D341Med (cell line): ENCODE measurements at places on chromosomes 4 and X.

- DNase-seq = no peak
Observed at GRCh38 chrX:12611471-12611870, 179.7 kb upstream of the PRPS2 start.

GRCh38 chr4:78517050-78517652 lies 34.4 kb upstream of the ANXA3 start:
- DNase-seq = peak; percentile 50

GRCh38 chr4:149353241-149353640 lies 462.4 kb downstream of the IQCM start:
- no peak for DNase-seq

DNA sequence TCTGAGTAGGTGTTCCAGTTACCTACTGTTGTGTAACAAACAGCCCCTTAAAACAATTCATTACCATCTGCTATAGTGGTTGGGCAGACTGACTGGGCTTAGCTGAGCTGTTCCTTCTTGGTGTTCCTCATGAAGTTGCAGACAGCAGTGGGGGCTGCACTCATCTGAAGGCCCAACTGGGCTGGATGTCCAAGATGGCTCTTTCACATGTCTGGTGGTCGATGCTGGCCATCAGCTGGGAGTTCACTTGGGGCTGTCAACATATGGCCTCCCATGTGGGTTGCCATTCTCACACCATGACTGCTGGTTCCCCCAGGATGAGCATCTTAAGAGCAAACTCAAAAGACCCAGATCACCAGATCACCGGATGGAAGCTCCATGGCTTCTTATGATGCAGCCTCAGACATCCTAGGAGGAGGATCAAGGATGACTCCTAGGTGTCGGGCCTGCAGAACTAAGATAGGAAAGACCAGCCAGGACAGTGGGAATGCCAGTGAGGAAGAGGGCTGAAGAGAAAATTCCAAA lies 34.3 kb upstream of the PPP2R2C start:
- DNase-seq = no peak

DNA sequence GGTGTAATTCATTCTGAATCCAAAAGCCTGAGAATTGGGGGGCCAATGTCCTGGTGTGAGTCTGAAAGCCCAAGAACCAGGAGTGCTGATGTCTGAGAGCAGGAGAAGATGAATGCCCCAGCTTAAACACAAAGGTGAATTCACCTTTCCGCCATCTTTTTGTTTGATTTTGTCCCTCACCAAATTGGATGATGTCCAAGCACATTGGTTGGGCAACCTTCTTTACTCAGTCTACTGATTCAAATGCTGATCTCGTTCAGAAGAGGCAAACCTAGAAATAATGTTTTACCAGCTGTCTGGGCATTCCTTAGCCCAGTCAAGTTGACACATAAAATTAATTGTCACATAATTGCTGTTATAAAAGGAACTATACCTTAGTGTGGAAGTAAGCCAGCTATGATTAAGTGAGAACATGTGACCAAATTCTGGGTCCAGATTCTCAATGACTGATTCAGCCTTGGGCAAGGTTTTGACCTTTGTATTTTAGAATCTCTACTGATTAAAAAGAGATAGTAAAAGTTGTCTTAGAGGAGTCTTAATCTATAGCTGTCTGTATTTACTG lies 34.5 kb upstream of the SLC4A4 start:
- no peak for DNase-seq

DNA sequence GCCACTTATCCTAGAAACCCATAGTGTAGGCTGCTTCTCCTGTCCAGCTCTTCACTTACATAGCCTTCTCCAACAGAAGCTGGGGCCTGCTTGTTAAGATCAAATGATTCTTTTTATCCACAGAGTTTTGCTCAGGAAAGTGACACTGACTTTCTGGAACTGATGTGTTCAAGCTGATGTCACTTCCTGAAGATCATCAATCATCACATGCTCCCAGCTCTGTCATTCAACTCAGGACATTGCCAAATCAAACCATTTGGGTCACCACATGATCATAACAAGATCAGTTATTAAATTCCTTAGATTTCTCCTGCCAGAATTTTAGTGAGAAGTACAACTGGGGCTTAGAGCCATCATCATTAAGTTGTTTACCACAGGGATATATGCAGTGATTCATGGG lies 39.4 kb downstream of the GLRA3 start:
- DNase-seq = no peak

GRCh38 chr4:99300934-99301333 lies 10.1 kb upstream of the ADH1A start:
- DNase-seq = peak; percentile 45

- peak; percentile 86 for DNase-seq
Observed at GRCh38 chrX:153687121-153688039, at the start of gene SLC6A8. Gene SLC6A8 (plus strand): TSS chrX:153687926. CDS start chrX:153688575, 649 bp downstream.

DNA sequence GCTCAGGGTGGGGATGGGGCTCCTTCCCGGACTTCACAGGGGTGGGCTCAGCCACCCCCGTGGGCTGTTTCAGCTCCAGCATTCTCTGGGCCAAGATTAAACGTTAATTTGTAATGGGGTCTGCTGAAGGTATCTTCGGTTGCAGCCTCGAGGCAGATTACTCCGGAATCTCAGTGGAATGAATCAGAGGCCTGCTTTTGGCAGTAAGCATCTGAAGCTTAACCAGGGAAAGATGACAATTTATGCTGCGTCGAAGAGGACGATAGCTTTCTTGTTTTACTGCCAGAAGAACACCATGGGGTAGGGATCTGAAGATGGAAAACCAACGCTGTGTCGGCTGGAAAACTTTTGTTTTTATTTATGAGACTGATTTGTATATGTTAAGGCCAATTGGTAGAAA lies 129.2 kb upstream of the MSX1 start:
- no peak for DNase-seq

- no peak for DNase-seq
Observed at GRCh38 chrX:2784026-2784425, 32.2 kb downstream of the XG start.

DNA sequence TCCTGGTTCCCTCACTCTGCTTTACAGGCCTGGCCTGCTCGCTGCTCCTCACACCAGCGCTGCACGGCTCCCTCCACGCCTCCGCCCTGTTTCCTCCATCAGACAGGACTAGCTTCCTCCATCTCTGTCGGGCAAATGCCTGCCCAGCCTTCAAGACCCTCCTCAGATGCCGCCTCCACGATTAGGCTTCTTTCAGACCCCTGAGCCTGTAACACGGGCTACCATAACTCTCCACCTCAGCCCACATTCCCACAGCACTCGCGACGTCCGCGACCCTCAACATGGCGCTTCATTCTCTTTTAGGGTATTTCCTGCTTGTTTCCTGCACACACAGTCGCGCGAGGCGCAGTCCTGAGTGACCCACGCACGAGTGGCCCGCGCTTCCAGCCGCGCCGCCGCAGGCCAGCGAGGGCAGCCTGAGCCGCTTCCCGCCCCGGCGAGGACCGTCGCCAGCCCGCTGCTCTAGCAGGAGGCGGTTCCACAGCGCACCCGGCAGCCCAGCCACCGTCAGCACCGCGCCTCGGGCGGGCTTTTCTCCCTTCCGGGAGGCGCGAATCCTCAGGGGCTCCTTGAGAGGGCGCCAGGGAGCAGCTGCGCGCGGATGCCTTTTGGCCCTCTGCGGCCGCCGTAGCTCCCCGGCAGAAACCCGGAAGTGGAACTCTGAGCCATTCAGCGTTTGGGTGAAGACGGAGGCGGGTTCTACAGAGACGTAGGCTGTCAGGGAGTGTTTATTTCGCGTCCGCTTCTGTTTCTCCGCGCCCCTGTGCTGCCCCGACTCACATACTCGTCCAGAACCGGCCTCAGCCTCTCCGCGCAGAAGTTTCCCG lies at the start of gene FRG1:
TSS of gene FRG1 (plus strand) at position 695 of the 827 bp plus-strand sequence. CDS start 138 bp downstream, outside the sequence.
- DNase-seq = peak; percentile 96

DNA sequence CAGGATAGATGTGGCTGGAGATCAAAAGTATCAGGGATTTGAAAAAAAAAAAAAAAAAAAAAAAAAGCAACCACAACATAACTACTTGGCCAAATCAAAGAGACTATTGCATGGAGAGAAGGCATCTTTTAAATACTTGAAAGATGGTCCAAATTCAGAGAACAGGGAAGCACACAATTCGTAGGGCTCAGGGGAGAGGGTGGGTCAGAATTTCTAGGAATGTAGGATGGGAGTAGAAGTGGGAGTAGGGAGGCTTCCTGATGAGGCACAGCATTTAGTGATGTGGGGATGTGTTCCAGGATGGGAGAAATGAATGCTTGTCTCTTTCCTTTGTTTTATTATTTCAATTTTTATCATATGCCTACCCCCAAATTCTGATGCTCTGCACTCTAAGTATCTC lies 36.3 kb downstream of the RTL3 start:
- DNase-seq = no peak

- no peak for DNase-seq
Observed at GRCh38 chr4:2954358-2955185, 8.6 kb downstream of the NOP14 start.

DNA sequence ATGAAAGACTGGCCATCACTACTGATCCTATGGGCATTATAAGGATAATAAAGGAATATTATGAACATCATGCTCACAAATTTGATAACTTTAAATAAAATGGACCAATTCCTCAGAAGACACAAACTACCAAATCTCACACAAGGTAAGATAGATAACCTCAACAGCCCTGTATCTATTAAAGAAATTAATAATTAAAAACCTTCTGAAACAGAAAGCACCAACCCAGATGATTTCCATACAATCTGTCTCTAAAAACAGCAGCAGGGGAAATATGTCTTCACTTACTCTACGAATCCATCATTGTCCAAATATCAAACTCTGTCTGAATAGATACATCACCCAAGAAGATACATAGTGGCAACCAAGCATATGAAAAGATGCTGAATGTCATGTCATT lies 55.2 kb downstream of the LCORL start:
- DNase-seq = no peak

DNA sequence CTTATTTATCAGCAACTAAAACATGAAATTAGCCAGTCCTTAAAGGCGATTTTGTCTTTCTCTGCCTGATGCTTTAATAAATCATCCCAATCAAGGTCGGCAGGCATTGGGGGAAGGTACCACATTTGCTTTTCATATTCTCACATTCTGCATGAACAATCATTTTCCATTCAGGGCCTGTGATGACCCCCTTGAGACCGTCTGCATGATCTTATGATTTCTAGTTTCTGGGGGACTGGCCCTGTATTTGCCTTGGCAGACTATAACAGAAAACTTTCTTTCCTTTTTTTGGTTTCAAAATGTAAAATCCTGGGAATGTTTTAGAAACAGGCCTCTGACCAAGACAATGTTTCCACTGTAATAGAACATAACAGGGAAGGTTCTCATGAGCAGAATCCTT lies 296.8 kb downstream of the IDS start:
- DNase-seq = no peak

GRCh38 chr4:116343809-116344208 lies 741.6 kb downstream of the TRAM1L1 start:
- no peak for DNase-seq

DNA sequence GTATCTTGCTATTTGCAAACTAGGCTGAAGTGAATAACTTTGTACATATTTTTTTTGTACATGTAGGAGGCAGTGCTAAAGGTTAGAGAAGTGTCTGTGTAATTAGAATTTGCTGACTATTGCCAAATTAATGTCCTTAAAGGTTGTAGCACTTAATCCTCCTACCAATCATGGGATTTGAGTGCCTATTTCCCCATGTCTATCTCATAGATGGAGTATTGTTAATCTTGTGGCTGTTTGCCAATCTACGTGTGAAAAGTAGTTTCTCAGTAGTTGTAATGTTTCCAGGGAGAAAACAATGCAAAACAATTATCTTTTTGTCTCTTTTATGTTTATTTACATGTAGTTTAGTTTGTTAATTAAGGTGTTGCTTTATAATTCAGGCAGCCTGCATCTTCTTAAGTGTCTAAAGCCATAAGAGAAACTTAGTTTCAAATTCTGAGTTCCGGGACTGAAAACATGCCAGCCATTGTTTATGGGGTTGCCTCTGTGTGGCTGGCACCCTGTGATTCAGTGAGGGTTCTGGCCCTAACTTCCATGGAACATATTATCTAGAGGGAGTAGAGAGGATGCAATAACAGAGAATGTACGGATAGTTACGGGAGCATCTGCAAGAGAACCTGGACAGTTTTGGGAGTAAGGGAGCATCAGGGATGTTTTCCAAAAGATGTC lies 142.4 kb downstream of the KLHL8 start:
- DNase-seq = no peak

GRCh38 chr4:4819213-4819606 lies 40.3 kb upstream of the MSX1 start:
- no peak for DNase-seq

DNA sequence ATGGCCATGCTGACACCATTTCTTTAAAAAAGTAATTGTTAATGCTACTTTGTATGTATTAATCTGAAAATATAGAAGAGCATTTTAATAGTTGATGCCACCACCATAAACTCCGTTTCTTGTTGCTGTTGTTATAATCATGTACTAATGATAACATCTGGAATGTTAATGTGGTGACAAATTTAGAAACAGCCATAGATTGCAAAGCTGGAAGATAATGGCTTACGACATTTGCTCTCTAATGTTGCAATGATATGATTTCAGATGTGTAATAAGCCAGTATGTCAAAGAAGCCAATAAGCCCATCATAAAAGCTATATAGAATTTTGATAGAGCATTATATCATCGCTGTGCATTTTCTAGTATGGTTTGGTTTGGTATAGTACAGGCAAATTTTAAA lies 579.4 kb upstream of the ZFP42 start:
- DNase-seq = no peak

GRCh38 chrX:29872831-29873230 lies 342.5 kb upstream of the MAGEB2 start:
- DNase-seq = no peak

- no peak for DNase-seq
Observed at GRCh38 chr4:173642509-173642908, 112.5 kb upstream of the HAND2 start.

DNA sequence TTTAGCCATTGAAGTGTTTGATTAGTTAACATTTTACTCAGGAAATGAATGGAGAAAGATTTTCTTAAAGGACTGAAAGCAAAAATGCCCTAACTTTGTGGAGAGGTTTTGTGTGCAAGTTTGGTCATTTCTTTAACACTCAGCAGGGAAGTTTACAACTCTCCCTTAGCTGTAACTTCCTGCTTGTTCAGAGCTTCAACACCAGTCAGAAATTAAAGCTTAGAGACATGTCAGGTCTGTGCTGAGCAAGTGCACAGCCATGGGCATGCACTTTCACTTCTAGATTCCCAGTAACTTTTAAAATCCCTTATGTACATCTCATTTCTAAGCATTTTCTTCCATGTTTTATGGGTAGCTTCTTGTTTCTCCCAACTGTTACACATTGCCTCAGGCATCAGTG lies 326.0 kb downstream of the ACTRT1 start:
- DNase-seq = no peak
